ENCODE measurements at places on chromosomes 2 and 18.

DNA sequence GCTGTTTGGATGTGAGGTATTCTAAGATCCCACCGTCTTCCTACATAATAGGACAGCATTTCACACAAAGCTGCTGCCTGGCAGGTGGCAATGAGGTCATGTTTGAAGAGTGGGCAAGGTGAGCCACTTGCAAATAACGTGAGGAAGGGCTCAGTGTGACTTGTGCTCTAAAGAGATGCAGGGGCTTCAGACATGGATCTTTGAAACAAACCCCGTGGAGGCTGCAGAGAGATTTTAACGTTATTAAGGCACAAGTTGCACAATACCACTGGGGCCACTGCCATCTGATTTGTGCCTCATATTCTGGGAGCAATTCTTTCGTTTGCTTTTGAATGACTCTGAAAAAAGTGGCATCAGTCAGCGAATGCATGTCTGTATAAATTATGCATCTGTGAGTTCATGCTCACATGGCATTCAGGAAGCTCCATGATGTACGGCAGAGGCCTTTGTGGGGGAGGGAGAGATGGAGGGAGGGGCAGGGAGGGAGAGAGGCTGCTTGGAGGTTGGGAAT is 362.0 kb downstream of the SOX11 start:
- DNase-seq, result no peak

- DNase-seq, result no peak
These were observed 6.3 kb downstream of the NRP2 start for GRCh38 chr2:205688417-205689200.

DNA sequence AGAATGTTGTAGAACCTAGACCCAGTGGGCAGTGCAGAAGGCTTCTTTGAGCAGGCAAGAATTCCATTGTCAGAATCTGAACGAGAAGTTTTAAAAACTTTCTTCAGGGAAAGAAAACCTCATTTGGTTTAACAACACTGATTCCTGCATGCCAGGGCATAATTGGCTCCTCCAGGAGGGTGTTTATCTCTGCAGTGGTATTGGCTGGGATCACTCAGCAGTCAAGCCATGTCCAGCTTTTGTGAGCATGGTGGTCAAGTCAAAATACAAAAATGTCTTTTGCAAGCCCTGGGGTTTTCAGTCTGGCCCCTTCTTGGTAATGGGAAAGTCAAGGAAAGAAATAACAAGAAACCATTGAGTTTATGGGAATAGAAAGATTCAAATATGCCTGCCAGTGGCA is 28.3 kb downstream of the FHOD3 start:
- DNase-seq, result no peak

DNA sequence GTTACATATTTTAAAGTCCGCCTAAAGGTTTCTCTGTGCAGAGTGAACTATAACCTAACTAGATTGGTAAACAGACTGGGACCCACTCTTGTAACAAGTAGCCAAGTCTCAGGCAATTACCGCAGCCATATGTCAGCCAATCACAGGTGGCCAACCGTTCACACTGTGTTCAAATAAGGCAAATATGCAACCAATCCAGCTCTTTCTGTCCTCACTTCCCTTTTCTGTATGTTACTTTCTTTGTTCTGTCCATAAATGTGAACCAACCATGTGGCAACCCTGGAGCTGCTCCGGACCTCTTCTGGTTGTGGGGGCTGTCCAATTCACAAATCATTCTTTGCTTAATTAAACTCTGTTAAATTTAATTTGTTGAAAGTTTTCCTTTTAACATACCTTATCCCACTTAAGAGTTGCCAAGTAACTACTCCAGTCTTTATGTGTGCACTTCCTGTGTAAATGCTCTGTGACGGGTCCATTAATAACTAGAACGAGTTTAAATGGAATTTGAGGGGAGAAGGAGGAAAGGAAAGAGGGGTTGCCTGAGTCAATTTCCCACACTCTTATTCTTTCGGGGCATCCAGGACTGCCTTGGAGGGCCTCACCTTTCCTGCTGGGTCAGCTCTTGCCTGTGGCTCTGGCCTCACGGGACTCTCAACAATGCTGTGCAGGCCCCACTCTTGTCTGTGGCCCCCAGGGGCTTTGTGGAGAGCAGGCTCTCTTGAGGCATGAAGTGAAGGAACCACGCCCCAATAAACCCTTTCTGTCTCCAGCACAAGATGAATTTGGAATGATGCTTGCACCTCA is 6.6 kb upstream of the RPL37A start:
- DNase-seq, result no peak

- DNase-seq, result peak; percentile 39
These were observed 351.8 kb upstream of the TMEFF2 start for GRCh38 chr2:192546565-192546964.

DNA sequence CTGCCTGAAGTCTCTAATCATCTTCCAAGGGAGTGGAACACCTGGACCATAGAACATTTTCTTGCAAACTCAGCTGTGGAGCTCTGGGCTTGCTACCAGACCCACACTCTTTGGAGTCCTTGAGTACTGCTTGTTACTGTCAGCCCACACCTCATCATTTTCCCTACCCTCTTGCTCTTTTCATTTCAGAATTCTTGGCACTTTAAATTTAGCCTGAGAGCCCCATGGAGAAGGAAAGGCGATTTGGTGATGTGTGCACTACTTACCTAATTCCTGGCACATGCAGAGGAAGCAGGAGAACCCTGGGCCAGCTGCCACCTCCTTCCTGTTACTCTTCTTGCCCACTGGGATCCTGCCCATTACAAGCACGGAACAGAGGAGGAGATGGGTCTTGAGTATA is 31.7 kb downstream of the TMEM178A start:
- DNase-seq, result no peak

DNA sequence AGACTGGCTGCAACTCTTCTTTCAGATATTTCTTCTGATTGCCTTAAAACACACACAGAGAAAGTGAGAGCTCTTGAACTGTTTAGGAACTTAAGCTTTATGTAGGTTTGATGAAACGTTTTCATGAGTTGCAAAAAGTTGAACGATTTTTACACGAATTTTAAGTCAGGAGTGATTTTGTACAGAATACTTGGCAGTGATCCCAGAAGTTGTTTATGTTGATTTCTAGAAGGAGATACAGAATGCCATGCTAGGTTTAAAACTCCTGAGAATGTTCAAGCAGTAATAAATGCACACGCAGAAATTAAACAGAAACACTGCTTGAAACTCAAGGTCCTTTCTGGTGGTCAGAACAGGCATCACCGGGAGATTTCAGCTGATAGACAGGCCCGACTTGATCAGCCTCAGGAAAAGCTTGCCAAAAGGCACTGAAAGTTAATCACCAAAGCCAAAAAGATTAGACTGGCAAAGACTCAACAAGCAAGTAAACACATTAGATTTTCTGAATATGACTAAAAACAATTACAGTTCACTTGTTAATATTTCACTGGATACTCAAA is 123.1 kb downstream of the SOCS6 start:
- no peak for DNase-seq

All from HS-5 (cell line).